Stimulated activated CD8-positive, alpha-beta memory T cell treated with anti-CD3 and anti-CD28 coated beads, Interleukin-4, amount 100 ng/mL, for 4 hours (primary cell): ENCODE measurements at places on chromosomes 7 and 10.

DNA sequence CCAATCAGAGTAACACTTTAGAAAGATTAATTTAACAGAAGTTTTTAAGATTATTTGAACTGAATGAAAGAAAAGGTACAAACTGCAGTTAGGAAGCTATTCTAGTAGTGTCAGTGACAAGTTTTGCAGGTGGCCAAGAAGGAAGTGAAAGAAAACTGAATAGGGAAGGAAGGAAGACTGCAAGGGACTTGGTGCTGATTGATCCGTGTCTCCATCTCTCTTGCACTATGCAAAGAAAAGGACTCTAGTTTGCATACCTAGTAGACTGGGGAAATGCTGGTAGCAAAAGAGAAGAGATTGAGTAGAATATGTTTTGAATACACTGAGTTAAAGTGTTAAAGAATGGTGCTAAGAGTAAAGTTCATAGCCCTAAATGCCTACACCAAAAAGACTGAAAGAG, 33.0 kb downstream of the OR6V1 start:
- DNase-seq = no peak

DNA sequence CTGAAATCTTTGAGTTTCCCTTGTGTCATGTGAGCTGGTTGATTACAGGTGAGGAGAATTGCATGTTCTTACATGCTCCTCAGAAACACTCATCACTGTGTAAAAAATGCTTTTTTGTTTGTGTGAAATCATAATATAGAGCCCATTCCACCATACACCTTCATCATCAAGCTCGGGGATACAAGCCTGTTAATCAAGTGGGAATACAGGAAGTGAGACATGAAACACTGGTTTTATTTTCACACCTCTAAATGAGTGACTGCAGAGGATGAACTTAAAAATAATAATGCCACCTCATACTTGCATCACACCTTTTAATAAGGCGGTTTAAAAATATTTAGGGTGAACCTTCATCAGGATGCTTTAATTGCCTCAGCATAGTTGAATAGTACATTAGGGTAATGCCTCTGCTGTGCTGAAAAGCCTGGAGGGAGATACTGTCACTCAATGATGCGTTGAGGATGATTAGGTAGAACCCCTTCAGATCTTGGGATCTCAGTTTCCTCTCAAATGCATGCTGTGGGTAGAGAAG, 164.6 kb downstream of the AUTS2 start:
- DNase-seq = no peak

DNA sequence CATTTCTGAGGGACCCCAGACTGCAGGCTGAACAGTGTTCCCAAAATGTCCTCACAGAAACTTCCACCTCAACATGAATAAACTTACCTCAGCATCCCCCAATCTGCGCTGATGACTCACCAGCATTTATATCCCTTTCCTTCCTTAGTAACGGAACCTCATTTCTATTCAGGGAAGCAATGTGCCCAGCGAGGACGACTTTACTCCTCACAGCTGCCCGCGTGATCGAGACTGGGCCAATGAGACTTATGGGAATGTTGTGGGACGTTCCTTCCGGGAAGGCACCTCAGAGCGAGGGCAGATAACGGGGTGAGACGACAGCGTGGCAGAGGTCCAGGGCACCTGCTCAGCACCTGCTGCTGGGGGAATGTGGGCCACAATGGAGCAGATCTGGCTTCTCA, 73.1 kb upstream of the CAMK2B start:
- no peak for DNase-seq

- DNase-seq = no peak
Measured at GRCh38 chr7:29561271-29561670, 2.4 kb upstream of the PRR15 start.

GRCh38 chr7:102875700-102876295, 37.0 kb upstream of the LRRC17 start:
- no peak for DNase-seq

DNA sequence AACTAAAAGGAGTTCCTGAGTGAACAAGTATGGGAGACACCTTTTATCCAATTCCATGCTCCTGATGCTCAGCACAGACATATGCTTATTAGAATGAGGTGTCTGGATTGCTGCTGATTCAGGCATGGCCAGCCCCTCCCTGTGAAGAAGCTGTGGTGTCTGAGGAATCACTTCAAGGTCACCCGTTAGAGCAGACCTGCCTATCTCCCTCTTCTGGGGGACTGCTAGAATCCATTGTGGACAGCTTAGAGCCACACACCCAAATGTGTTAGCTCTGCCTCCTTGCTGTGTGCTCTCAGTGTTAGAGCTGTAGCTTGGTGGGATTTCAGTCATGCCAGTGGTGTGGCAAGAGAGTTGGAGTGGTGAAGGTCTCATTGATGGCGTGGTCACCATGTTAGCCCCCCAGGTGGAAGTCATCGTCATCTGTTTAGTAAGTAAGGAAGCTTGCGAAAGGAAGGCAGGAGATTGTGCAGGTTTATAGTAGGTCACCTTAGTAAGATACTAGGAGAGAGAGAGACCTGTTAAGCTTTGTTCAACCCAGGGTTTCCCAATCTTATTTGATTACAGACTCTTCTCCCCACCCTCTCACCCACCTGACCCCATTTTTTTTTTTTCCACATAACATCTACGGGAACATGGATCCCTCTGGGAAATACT, 12.8 kb downstream of the PRXL2A start:
- no peak for DNase-seq

GRCh38 chr7:36040679-36041078, 112.4 kb upstream of the EEPD1 start:
- DNase-seq = no peak

- DNase-seq = no peak
Measured at GRCh38 chr7:98281757-98282606, 496 bp downstream of the BRI3 start.

DNA sequence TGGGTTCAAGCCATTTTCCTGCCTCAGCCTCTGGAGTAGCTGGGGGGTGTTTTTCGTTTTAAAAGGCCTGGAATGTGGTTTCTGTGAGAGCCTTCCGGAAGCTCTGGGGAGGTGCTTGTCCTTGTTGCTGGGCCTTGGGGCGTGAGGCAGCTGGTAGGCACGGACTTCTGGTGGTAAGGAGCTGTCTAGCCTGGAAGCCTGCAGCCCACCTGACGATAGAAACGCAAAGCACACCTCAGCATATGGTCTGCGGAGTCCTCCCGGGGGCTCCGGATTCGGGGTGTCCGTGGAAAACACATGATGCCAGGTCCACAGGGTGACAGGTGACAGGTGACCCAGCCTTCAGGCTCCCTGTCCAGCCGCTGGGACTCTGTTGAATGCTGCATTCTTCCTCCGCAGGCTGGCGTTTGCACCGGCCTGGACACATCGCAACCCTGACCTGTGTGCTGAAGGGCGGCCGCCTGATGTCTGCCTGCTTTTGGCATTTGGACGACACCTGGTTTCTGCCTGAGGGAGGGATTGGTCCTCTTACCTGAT, 37.3 kb downstream of the INPP5A start:
- DNase-seq = no peak

DNA sequence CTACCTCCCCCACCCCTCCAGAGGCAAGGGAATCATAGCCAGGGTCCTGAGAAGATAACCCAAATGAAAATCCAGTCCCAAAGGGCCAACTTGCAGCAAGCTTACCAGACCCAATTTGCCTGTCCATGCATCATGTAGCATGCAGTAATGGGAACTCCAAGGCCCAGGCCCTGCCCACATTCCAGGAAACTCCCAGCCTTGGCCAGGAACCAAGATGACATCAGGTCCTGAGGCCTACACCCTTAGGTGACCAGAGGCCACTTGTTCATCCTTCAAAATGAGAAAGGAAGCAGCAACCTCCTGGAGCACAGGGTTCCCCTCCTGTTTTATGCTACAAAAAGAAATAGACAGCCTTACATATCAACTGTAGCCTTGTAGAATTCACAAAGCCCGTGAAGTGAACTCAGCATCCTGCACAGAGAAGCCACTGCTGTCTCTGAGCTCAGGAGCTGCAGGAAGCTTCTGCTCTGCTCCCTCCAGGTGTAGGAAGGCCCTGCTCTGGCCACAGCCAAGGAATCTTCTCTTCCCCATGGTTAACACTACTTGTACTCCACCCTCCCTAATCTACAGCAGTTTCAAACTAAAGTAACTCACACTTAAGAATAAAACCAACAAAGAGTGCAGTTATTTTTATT, 30.3 kb upstream of the GRB10 start:
- no peak for DNase-seq

DNA sequence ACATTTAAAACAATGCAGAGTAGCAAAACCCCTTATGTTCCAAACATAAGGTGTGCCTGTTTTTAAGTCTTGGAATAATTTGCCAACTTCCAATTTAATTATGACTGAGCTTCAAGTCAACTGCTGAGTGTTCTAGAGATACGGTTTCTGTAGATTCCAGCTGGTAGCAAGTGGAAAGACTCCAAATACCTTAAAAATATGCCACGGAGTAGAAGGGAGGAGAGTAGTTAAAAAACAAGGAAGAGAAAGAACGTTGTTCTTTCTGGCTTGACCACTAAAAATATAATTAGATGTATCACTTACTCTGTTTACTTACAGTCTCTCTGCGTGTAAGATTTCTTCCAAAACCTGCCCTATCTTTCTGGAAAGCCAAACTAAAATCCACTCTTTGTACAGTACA, 24.5 kb upstream of the ABLIM1 start:
- no peak for DNase-seq

- no peak for DNase-seq
Measured at GRCh38 chr10:6173203-6173602, 29.5 kb upstream of the PFKFB3 start.

DNA sequence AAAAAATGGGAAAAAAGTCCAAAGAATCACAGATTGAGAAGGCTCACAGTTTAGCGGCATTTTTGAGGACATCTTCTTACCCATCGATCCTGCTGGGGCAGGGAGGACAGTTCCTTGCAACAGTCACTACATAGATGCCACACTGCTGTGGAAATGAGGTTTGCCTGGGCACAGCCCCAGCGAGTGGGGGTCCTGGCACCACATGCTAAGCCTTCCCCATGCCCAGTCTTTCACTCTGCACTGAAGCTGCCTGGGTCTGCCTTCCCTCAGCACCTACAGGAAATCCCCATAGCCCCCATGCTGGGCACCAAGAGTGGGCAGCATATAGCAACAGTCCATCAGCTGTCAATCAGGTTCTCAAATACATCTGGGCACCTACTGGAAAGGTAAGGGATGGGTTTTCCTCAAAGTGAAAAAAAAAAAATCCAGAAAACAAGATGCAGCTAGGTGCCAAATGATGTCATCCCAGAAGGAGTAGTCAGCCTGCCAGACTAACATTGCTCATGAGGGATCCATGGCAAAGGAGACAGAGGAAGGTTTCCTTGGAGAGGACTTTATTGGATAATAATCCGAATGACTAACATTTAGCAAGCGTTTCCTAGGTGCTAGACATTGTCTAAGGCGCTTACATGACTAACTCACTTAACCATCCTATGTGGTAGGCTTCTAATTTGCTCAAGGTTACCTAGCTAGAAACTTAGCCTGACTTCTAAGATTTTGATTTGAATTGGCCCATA, 125.7 kb upstream of the CXCL12 start:
- DNase-seq = no peak

GRCh38 chr10:123327896-123328295, 173.7 kb downstream of the BUB3 start:
- no peak for DNase-seq

GRCh38 chr10:33258967-33259366, 75.5 kb downstream of the NRP1 start:
- no peak for DNase-seq

DNA sequence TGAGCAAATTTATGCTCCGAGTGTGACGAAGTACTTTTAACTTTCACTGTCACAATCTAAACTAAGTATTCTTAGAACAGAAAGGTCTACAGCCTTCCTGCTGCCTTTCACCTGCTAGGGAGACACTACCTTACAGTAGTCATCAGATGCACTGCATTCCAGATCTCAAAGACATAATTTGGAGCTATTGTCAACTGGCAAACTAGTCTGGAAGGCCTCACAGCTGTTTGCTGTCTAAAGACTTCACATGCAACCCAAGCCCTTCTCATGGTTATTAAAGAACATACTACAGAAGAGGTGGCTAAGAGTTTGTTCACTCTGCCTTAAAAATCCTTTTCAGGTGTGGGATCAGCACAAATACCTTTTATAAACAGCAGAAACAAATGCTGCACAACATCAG, 91.8 kb upstream of the KCNIP2 start:
- no peak for DNase-seq

GRCh38 chr7:69640925-69641594, 42.8 kb downstream of the AUTS2 start:
- DNase-seq = no peak

GRCh38 chr7:2719007-2719406, 31.0 kb downstream of the AMZ1 start:
- DNase-seq = peak; percentile 49

DNA sequence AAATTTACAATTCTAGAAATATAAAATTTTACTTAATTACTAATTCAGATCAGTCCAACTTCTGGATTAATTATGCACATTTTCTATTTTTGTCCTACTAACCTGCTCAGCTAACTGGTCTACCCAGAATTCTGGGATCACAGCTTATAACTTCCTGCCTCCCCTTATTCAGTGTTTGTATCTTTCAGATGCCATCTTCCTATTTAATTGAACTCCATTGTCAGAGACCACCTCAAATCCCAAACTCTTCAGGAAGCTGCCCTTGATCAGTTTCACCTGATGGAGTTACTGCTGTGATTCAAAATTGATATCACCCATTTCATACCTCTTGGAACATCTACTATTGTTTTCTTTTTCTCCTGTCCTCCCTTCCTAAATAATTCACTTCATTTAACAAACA, 259.2 kb downstream of the WDR11 start:
- DNase-seq = no peak

GRCh38 chr10:947051-947450, 15.5 kb upstream of the LARP4B start:
- DNase-seq = no peak

GRCh38 chr7:48052748-48053147, 17.4 kb downstream of the C7orf57 start:
- DNase-seq = no peak

DNA sequence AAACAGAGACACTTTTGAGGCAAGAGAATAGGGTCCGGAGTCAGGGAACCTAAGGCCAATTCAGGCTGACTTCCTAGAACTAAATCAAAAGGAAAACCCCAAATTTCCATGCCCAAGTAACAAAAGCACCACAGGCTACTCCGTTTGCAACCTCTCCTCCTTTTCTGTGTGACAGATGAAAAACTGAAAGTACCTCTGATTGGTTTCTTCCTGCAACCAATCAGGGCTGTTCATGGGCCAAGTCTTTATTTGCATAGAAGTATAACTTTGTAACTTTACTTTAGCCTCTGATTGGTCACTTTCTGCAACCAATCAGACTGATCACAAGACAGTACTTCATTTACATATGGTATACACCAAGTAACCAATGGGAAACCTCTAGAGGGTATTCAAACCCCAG, 239.9 kb upstream of the KCND2 start:
- DNase-seq = no peak

DNA sequence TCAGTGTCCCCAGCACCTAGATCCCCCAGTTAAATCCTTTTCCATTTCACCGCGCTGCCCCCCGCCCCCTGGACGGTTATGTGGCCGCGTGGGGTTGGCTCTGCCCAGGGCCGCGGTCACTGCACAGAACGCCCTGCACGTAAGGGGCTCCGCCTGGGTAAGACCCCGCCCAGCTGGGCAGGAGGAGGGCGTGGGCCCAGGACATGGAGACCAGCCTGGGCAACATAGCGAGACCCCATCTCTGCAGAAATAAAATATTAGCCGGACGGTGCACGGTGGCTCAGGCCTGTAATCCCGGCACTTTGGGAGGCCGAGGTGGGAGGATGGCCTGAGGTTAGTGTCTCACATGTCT, 650 bp upstream of the ZFAND2A start:
- DNase-seq = no peak
